ENCODE measurements at places on chromosomes 1 and 21. TPM values are rescaled to one million over a fixed set of nuclear protein-coding genes. Genes with fewer than 3 reads are reported as not detected.

DNA sequence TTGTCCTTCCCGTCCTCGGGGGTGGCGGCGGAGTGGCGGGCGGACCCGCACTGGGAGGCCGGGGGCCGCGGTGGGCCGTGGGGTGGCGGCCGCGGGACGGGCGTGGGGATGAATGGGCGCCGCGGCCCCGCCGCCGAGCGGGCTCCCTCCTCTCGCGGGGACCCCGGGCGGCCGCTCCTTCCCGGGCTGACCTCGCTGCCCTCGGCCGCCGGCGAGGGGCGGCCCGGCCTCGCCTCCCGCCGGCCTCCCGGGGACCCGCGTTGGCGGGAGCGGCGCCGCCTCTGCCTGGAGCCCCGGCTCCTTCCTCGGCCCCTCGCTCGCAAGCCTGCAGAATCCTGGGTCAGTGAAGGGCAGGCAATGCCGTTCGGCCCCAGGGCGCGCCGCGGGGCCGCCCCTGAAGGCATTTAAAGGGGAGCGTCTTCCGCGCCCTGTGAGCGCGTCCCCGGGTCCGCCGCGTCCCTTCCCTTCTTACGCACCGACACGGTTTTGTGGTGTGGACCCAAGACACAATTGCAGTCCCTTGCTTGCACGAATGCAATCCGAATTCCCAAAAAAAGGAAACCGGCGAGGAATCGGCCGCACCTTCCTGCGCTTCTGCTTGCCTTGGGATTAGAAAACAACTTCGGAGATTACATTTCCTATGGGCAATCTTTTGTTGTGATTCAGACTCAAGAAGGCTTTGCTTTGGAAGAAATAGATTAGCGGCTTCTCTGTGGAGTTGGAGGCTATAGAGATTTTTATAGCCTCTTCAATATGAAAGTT is 776 bp downstream of the ITSN1 start:
- DNase-seq, result peak; percentile 28
- no peaks in the 10 kb centered on the region for H3K27me3 ChIP-seq
- H3K4me3 ChIP-seq, result peak overlapping the region; percentile 67
- H3K27ac ChIP-seq, result peak overlapping the region; percentile 91
- H3K4me1 ChIP-seq, result peaks cover 39% of the 10 kb centered on the region

GRCh38 chr1:63967901-63968300 is 194.1 kb downstream of the ROR1 start:
- no peaks in the 10 kb centered on the region for H3K36me3 ChIP-seq
- H3K4me3 ChIP-seq, result no peak overlapping the region
- no peak for DNase-seq
- peaks cover 3% of the 10 kb centered on the region for H3K4me1 ChIP-seq

GRCh38 chr1:156452907-156453306 is 47.7 kb downstream of the MEF2D start:
- H3K36me3 ChIP-seq, result no peaks in the 10 kb centered on the region
- H3K27me3 ChIP-seq, result no peaks in the 10 kb centered on the region
- peaks cover 7% of the 10 kb centered on the region for H3K4me1 ChIP-seq
- DNase-seq, result no peak

DNA sequence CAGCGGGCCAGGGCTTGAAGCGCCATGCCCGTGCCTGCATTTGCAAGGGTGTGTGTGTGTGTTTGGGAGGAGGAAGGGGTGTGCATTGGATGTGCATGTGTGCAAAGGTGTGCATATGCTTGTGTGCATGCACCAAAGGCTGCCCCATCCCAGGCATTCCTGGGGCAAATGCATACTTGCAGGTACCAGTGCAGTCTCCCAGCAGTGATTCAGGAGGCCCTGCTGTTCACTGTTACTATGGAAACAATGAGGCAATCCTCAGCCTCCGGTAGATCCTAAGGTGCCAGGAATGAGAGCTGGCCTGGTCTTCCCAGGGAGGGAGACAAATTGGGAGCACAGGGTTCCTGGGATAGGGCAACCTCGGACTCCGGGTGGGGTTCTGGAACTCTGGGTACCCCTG is 7.5 kb upstream of the FNDC5 start:
- no peaks in the 10 kb centered on the region for H3K27me3 ChIP-seq
- no peak for DNase-seq
- H3K27ac ChIP-seq, result no peak overlapping the region
- H3K4me1 ChIP-seq, result no peaks in the 10 kb centered on the region
- no peaks in the 10 kb centered on the region for H3K36me3 ChIP-seq

GRCh38 chr21:33229099-33229783 is 497 bp upstream of the IFNAR2 start:
- no peaks in the 10 kb centered on the region for H3K36me3 ChIP-seq
- peaks cover 34% of the 10 kb centered on the region for H3K4me1 ChIP-seq

DNA sequence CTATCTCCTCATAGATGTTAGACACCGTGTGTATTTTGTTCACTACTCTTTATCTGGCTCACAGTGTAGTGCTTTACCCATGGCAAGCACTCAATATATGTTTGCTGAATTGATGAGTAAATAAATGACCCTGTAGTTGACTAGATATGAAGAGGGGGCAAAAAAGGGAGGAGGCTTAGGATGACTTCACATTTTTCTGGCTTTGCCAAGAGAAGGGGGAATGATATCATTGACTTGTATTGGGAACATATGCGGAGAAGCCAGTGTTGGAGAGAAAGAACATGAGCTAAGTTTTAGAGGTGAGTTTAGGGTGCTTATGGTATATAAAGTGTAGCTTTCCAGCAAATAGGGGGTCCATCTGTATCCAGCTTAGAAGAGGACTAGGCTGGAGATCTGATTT is 145.5 kb downstream of the TENT5C start:
- no peak overlapping the region for H3K27ac ChIP-seq
- no peak overlapping the region for H3K4me3 ChIP-seq
- peaks cover 6% of the 10 kb centered on the region for H3K4me1 ChIP-seq

GRCh38 chr1:23544444-23545389 is 13.7 kb upstream of the E2F2 start:
- H3K27me3 ChIP-seq, result no peaks in the 10 kb centered on the region
- H3K27ac ChIP-seq, result no peak overlapping the region
- peaks cover 32% of the 10 kb centered on the region for H3K4me1 ChIP-seq

- H3K36me3 ChIP-seq, result no peaks in the 10 kb centered on the region
- H3K4me1 ChIP-seq, result no peaks in the 10 kb centered on the region
- H3K27me3 ChIP-seq, result no peaks in the 10 kb centered on the region
- H3K4me3 ChIP-seq, result no peak overlapping the region
Observed at GRCh38 chr21:23887725-23888306, 1719.5 kb downstream of the MRPL39 start.

GRCh38 chr1:156509424-156510034 is 9.0 kb upstream of the MEF2D start:
- peak overlapping the region; percentile 80 for H3K27ac ChIP-seq
- peaks cover 55% of the 10 kb centered on the region for H3K4me1 ChIP-seq
- H3K27me3 ChIP-seq, result no peaks in the 10 kb centered on the region
- DNase-seq, result no peak
- no peak overlapping the region for H3K4me3 ChIP-seq

- no peaks in the 10 kb centered on the region for H3K36me3 ChIP-seq
- H3K4me1 ChIP-seq, result no peaks in the 10 kb centered on the region
- no peak overlapping the region for H3K27ac ChIP-seq
- no peak for DNase-seq
Observed at GRCh38 chr1:209927466-209927865, 10.6 kb upstream of the SYT14 start.

DNA sequence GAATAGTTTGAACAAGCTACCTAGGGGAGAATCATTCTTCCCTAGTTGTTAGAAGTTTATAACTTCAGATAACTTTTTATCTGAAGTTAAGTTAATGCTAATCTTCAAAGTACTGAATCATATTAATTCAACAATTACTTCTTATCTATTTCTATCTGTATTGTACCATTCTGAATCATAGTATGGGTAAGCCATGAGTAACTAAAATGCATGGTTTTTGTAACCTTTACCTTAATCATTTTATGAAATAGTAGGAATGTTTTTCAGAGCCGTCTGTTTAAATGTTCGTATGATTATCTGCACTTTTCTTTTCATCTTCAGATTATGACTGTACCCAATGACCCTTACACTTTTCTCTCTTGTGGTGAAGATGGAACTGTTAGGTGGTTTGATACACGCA is 50.3 kb upstream of the MPC2 start:
- H3K4me3 ChIP-seq, result no peak overlapping the region
- no peaks in the 10 kb centered on the region for H3K27me3 ChIP-seq
- H3K36me3 ChIP-seq, result no peaks in the 10 kb centered on the region
- no peak overlapping the region for H3K27ac ChIP-seq
- no peak for DNase-seq
- H3K4me1 ChIP-seq, result peaks cover 4% of the 10 kb centered on the region

DNA sequence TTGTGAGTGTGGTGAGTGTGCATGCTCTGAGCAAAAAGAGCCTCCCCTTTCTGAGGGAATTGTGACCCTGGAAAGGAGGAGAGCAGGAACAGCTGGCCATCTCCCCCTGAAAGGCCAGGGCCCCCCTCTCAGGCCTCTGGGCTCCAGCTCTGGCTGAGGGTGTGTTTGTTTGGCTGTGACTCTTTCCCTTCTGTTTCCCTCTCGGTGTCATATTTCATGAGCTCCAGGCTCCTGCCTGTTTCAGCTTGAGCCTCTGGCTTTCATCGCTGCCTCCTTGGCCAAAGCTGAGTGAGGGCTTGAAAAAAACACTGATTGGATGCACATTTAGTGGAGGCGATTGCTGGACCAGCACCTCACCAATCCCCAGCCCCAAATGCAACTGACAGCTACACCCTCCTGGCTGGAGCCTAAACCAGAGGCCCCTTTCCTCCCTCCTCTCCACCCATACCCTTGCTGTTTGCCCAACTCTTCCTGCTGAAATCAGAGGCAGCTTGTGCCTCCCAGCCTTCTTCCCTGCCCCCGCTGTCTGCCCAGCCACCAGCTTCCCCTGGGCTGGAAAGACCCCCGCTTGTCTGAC is 64.1 kb downstream of the DDR2 start:
- peak; percentile 56 for DNase-seq
- peak overlapping the region; percentile 66 for H3K27ac ChIP-seq
- H3K36me3 ChIP-seq, result no peaks in the 10 kb centered on the region
- no peaks in the 10 kb centered on the region for H3K27me3 ChIP-seq

DNA sequence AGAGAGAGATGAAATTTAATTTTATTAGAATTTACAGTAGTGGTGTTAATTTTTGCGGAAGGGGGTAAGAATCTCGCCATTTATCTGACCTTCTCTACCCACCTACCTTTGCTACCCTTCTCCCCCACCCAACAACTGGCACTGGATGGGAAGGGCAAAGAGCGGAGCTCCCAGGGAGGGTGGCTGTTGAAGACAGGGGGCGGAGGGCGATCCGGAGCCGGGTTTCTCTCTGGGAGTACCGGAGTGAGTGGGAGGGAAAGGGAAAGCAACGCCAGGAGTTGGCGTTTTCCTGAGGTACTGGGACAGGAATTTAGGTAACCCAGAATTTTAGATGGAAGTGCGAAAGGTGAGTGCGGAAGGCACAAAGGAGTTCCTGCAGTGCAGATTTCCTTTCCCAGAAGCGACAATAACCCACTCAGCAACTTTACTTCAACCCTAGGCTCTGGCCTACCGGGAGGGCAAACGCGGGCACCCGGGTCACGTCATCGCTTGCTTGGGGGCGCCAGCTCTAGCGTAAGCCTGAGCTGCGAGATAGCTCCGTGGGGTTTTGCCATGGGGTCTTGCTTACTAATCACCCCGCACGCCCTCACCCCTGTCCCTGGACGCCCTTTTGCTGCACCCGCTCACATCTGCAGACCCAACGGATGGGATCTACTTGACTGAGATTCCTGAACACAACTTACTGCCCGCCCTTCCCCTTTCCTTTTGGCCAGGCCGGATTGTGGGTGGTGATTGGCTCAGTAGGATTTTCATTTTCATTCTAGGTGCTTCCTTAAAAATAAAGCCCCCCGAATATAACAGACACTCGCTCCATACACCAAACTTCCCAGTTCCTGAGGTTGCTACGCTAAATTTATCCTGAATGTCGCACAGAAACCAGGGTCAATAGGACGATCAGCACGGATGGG is 413.0 kb upstream of the ESRRG start:
- peak overlapping the region; percentile 48 for H3K4me3 ChIP-seq
- no peaks in the 10 kb centered on the region for H3K36me3 ChIP-seq

DNA sequence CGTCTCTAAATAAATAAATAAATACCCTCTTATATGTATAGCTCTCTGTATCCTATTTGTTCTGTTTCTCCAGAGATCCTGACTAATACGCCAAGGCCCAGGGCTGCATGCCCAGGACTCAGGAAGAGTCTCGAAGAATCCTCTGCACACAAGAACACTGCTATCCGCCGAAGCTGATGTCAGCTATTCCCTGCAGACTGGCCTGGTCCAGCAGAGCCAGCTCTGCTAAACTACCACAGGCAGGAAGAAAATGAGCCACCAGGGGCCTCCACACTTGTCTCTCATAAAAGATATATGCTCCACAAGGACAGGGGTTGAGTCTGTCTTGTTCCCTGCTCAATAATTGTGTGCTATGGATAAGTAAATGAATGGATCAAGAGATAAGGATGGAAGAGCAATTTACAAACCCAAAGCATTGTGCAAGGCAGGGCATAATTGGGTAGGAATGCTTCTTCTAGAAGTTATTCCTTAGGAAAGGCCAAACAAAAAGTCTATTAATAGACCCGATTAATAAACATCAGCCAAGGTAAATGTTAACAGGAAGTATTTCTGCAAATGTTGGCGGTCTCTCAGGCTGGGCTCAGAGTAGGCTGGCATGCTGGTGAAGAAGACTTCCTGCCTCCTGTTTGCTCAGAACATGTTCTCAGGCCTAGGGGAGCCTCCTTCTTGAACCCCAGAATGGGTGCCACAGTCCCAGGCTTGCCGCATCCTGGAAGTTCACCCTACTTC is 26.3 kb upstream of the MAN1C1 start:
- no peaks in the 10 kb centered on the region for H3K36me3 ChIP-seq
- H3K27ac ChIP-seq, result peak overlapping the region; percentile 68
- no peaks in the 10 kb centered on the region for H3K27me3 ChIP-seq
- peaks cover 12% of the 10 kb centered on the region for H3K4me1 ChIP-seq

MROH9 gene
- total RNA-seq, result 2.1 TPM

SLAMF9 gene
- total RNA-seq, result 0.34 TPM

CREG1 gene
- 235 TPM for total RNA-seq

CYP4A11 gene
- total RNA-seq, result not detected

RNU1-1 gene
- total RNA-seq, result 4,080 TPM

NEGR1 gene
- 8.5 TPM for total RNA-seq

C2CD2 gene
- total RNA-seq, result 9.6 TPM

OR10K1 gene
- total RNA-seq, result not detected

TMEM52 gene
- 0.59 TPM for total RNA-seq

TMPRSS3 gene
- total RNA-seq, result 12.5 TPM

All from upper lobe of left lung (tissue), 6 donors.